Ascending aorta (tissue), 2 donors: ENCODE measurements at places on chromosomes 6 and 20. TPM values are rescaled to one million over a fixed set of nuclear protein-coding genes. Genes with fewer than 3 reads are reported as not detected.

GRCh38 chr20:3307078-3307477, 68.1 kb upstream of the SLC4A11 start:
- no peaks in the 10 kb centered on the region for H3K4me1 ChIP-seq
- H3K27me3 ChIP-seq = no peaks in the 10 kb centered on the region
- H3K36me3 ChIP-seq = peaks cover 85% of the 10 kb centered on the region
- no peak overlapping the region for H3K27ac ChIP-seq

GRCh38 chr6:23349521-23350147, 776.4 kb upstream of the NRSN1 start:
- no peaks in the 10 kb centered on the region for H3K27me3 ChIP-seq
- DNase-seq = no peak
- H3K27ac ChIP-seq = no peak overlapping the region
- H3K4me1 ChIP-seq = no peaks in the 10 kb centered on the region
- no peak overlapping the region for H3K4me3 ChIP-seq

DNA sequence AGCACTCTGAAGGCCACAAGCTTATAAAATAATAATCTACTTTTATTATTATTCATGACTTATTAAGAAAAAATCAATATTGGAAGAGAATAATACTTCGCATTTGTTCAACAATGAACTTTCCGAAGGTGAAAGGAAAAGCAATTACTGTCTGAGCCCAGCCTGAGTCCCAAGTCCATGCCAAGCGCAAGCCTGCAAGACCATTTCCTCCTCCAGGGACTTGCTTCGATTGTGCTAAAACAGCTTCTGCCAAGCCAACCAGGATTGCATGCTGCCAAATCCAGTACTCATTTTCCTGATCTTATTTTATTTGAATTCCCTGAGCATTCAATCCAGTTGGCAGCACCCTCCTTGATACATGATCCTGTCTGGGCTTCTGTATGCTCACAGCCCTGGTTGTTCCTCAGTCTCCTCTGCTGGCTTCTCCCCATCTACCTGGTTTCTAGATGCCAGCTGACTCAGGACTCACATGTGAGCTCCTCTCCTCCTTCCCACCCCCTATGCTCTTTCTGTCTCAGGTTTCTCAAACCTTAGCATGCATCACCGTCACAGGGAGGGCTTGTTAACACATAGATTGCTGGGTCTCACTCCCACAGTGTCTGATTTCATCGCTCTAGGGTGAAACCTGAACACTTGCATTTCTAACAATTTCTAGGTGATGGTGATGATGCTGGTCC, 55.9 kb upstream of the PSMF1 start:
- H3K4me3 ChIP-seq = no peak overlapping the region
- no peaks in the 10 kb centered on the region for H3K27me3 ChIP-seq
- H3K36me3 ChIP-seq = no peaks in the 10 kb centered on the region
- DNase-seq = no peak

GRCh38 chr6:44614396-44614795, 226.9 kb downstream of the CDC5L start:
- H3K36me3 ChIP-seq = no peaks in the 10 kb centered on the region
- H3K27ac ChIP-seq = no peak overlapping the region
- H3K27me3 ChIP-seq = no peaks in the 10 kb centered on the region
- no peak overlapping the region for H3K4me3 ChIP-seq

DNA sequence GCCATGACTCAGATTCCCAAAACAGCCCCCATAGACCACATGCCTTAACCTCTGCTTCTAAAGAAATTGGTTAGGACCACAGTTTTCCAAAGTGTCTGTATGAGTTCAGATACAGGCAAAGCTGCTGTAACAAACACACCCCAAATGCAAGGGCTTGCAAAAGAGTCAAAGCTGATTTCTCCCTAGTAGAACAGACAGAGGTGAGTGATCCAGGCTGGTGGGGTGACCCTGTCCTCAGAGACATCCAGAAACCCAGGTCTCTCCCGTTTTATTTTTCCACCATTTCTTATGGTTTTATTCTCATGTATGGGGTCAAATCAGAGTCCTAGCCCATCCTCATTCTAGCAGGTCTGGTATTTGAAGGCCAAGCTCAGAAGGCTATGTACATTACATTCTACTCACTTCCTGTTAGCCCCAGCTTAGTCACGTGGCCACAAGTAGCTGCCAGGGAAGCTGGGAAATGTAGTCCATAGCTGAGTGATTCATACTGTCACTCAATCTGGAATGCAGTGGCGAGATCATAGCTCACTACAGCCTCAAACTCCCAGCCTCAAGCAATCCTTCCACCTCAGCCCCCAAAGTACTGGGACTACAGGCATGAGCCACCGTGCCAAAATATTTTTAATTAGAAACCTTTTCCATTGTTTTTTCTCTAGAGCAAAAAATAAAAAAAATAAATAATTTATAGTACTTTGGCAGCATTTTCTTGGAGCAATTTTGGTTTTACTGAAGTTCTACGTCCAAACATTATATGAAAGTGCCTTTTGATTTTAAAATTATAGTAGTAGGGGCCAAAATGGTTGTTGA, 175.2 kb downstream of the ZMYND8 start:
- H3K4me1 ChIP-seq = no peaks in the 10 kb centered on the region
- no peak overlapping the region for H3K4me3 ChIP-seq
- no peak for DNase-seq
- no peaks in the 10 kb centered on the region for H3K36me3 ChIP-seq

- DNase-seq = no peak
- H3K27me3 ChIP-seq = no peaks in the 10 kb centered on the region
- no peaks in the 10 kb centered on the region for H3K4me1 ChIP-seq
- no peak overlapping the region for H3K27ac ChIP-seq
- H3K4me3 ChIP-seq = no peak overlapping the region
Observed at GRCh38 chr6:127971945-127972391, 71.1 kb upstream of the THEMIS start.

GRCh38 chr20:9467995-9468394, 46.4 kb upstream of the LAMP5 start:
- H3K27me3 ChIP-seq = no peaks in the 10 kb centered on the region
- no peak for DNase-seq
- H3K4me3 ChIP-seq = no peak overlapping the region
- no peaks in the 10 kb centered on the region for H3K4me1 ChIP-seq
- no peak overlapping the region for H3K27ac ChIP-seq
- no peaks in the 10 kb centered on the region for H3K36me3 ChIP-seq

GRCh38 chr6:33313105-33313708, 671 bp downstream of the TAPBP start:
- peak overlapping the region; percentile 82 for H3K4me3 ChIP-seq
- H3K27ac ChIP-seq = peak overlapping the region; percentile 87
- peaks cover 25% of the 10 kb centered on the region for H3K4me1 ChIP-seq
- peak; percentile 80 for DNase-seq

The SLC22A2 gene
- total RNA-seq = not detected

The TMEM244 gene
- not detected for total RNA-seq

The TTPAL gene
- 44.9 TPM for total RNA-seq

The TREML2 gene
- not detected for total RNA-seq

The ZSCAN16 gene
- total RNA-seq = not detected

The TMC2 gene
- not detected for total RNA-seq

The BPIFA1 gene
- total RNA-seq = not detected

The LAMA2 gene
- total RNA-seq = 45.2 TPM
